ENCODE measurements at places on chromosomes 12 and 14.

- DNase-seq = no peak
These were observed 11.3 kb downstream of the ATP2B1 start for GRCh38 chr12:89697296-89697695.

GRCh38 chr12:111638556-111638955 is 39.4 kb upstream of the ATXN2 start:
- DNase-seq = no peak

DNA sequence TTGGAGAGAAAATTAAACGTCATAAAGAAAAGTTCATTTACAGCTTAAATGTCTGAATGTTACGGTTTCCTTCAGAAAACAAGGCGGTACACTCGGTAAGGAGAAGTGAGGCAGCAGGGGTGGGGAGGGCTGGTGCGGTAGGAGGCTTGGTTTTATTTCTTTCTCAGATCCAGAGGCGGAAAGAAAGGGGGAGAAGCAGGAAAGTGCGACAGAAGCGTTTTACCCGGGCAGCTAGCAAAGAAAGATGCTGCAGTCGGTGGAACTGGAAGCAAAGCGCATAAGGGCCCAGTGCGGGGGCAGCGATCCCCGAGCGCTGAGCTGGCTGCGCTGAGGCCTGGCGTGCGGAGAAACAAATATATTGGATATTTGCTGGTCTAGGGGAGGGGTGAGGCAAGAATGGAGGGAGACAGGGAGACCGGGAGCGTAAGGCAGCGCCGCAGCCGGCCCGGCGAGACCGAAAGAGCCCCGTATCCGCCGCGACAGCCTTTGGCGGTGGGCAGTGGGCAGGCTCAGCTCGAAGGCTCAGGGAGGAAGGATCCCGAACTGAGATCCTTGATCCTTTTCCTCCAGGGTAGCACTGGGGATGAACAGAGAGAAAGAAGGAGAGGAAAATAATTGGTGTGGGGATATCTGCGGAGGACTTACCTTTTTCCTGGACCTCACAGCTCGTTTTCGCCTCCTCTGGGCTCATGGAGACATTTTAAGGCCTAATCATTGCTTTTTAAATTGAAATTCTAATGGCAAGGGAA is 6.4 kb upstream of the HOXC11 start:
- no peak for DNase-seq

- peak; percentile 100 for DNase-seq
These were observed 646 bp upstream of the CORO1C start for GRCh38 chr12:108731866-108732461.

DNA sequence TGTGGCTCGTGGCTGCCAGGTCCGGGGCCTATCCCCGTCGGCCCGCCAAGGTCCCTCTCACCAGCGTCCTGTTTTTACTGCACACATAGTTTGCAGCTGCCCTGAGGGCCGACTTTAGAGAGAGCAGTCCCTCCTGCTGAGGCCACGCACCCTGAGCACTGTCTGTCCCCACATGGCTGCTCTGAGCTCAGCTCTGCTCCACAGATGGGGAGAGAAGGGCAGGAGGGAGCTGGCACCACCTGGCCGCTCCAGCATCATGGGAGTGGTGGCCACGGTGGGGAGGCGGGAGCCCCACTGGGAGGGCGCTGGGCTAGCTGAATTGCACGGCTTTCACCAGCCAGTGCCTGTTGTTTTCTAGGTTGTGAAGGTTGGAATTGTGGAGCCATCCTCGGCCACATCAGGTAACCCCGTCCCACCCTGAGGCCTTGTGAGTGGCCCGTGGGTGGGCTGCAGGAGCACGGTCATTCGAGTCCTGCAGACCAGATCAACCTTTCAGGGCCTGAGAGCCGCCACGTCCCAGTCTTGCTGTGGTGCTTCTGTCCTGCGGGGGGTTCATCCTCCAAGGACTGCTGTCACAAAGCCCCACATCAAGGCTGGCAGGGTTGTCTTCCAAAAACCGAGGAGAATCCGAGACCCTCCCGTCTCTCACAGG is 7.4 kb upstream of the TEX22 start:
- no peak for DNase-seq

- no peak for DNase-seq
These were observed at the start of gene FIGNL2 for GRCh38 chr12:51848326-51848727. Gene FIGNL2 (minus strand): TSS chr12:51848718. CDS start chr12:51822413, 26,305 bp downstream.

DNA sequence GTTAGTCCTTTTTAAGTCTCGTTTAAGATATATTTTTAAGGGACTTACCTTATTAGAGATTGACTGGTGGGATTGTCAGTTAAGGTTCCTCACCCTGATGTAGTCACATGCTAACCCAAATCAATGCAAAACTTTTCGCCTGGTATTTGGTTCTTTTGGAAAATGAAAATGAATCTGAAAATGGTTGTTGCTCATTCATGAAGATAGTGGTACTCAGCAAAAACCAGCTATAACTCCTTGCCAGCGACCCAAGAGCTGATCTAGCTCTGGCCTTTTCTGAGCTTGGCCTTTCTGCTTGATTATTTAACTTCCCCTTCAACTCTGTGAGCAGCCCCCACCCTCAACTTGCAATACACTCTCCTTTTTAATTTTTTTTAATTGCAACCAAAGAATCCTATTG is 85.0 kb upstream of the GTF2A1 start:
- DNase-seq = no peak

DNA sequence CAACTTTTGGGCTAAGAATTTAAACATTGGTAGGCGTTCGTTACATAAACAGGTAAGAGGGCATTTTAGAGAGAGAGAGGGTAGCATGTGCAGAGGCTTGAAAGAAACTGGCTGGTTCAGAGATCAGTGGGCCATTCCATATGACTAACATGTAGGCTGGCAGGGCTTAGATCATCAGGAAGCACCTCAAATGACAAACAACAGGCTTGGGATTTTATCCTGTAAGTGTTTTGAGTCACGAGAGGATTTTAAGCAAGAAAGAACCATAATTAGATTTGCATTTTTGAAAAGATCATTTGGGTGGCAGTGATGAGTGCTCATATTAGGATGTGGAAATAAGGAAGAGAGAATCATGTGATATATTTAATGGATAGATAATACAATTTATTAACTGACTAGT is 8.7 kb upstream of the PLEKHA5 start:
- DNase-seq = peak; percentile 79

DNA sequence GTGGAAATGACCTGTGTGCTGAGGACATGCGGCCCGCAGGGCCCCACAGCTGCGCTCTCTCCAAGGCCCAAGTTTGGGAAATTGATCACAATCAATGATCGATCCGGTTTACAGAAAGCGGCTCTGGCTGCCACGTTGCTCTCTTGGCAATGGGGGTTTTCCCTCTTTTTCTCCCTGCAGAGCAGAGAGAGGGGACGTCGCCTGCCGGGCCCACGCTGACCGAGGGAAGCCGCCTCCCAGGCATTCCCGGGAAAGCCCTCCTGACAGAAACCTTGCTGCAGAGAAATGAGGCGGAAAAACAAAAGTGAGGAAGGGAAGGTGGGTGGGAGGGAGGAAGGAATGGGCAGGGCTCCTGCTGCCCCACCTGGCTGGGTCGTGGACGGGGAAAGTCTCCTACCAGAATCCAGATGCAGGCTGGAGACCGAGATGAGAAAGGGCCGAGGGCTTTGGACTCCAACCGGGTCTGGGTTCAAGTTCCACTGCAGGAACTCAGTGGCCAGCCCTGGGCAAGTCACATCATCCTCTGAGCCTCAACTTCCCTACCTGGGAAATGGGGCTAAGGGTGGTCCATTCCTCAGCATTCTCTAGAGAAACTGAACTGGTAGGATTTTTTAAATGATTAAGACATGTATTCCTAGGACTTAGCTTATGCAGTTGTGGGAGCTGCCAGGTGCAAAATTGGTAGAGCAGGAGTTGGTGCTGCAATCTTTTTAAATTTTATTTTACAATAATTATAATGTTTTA is 75.5 kb downstream of the PHETA1 start:
- no peak for DNase-seq

GRCh38 chr14:57295239-57295638 is 26.5 kb downstream of the AP5M1 start:
- DNase-seq = no peak

GRCh38 chr12:127381681-127382080 is 885.3 kb upstream of the TMEM132C start:
- DNase-seq = no peak

GRCh38 chr14:95363468-95363954 is 43.8 kb upstream of the CLMN start:
- DNase-seq = no peak
